Right atrium auricular region (tissue), 2 donors: ENCODE measurements at places on chromosomes 2 and 18. TPM values are rescaled to one million over a fixed set of nuclear protein-coding genes. Genes with fewer than 3 reads are reported as not detected.

DNA sequence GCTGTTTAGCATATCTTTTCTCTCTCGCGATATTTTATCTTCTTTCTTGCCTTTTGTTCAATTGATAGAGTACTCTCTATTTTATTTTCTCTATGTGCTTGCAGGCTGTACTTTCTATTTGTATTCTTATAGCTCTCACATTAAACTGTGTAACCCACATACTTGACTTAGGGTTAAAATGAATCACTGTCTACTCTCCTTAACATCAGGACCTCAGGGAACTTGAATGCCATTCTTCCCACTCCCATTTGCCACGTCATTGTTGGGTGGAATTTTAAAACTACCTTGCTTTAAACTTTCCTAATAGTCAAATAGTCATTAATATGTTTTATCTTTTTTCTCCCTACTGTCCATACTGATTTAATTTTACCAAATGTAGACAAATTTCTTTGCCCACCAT is 269.7 kb downstream of the ALPK2 start:
- H3K36me3 ChIP-seq: no peaks in the 10 kb centered on the region
- H3K27ac ChIP-seq: no peak overlapping the region
- no peak for DNase-seq

DNA sequence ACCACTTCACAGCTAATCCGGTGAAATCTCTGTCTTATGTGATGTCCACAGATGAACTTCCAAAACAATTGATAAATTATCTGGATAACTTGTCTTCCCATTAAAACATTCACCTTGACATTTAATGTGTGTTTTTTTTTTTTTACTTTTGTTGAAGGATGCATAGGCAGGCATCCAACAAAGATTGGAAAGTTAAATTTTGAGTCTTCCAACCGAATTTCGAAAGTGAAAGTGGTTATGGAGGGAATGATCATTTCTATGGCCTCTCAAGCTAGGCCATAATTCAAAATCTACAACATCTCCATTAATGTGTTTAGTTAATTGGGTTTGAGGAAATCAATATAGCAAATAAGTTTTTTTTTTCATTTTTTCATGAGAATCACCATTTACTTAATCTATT is 1495.5 kb upstream of the ACVR2A start:
- no peaks in the 10 kb centered on the region for H3K36me3 ChIP-seq
- H3K27me3 ChIP-seq: no peaks in the 10 kb centered on the region
- no peak for DNase-seq
- H3K4me3 ChIP-seq: no peak overlapping the region
- H3K27ac ChIP-seq: no peak overlapping the region
- H3K4me1 ChIP-seq: no peaks in the 10 kb centered on the region

- no peak overlapping the region for H3K4me3 ChIP-seq
- no peak for DNase-seq
- no peaks in the 10 kb centered on the region for H3K4me1 ChIP-seq
- no peaks in the 10 kb centered on the region for H3K27me3 ChIP-seq
- H3K36me3 ChIP-seq: peaks cover 3% of the 10 kb centered on the region
Observed at GRCh38 chr18:8319798-8320489, 289.3 kb upstream of the RAB12 start.

- no peak for DNase-seq
- peaks cover 20% of the 10 kb centered on the region for H3K36me3 ChIP-seq
- H3K27me3 ChIP-seq: no peaks in the 10 kb centered on the region
- H3K4me1 ChIP-seq: no peaks in the 10 kb centered on the region
Observed at GRCh38 chr2:199946836-199947235, 8.5 kb downstream of the TYW5 start.

BIN1 gene
- 7.6 TPM for total RNA-seq
